Left lung (tissue), 14 donors: ENCODE measurements at places on chromosomes 12 and 14.

DNA sequence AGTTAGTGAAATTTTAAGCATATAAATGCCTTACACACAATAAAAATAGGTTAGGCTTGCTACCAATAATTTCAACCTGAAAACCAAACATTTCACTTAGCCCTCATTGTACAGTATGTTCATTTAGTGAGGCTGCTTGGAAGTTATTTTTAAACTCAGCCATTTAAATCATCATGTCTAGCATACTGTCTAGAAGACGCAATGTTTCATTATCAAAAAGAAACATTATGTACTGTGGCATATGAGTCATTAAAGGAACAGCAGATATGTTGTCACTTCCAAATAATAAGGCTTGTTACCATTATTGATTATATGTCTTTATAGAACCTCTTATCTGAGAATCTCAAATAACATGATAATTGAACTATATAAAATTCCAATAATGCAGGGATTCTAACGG, 304.7 kb downstream of the RMST start:
- DNase-seq = no peak

- DNase-seq = no peak
Measured at GRCh38 chr12:67916266-67916970, 72.8 kb upstream of the IFNG-AS1 start.

- peak; percentile 92 for DNase-seq
Measured at GRCh38 chr12:401235-402028, at the start of gene CCDC77. Gene CCDC77 (plus strand): TSS chr12:401644. CDS start chr12:409384, 7,740 bp downstream.

DNA sequence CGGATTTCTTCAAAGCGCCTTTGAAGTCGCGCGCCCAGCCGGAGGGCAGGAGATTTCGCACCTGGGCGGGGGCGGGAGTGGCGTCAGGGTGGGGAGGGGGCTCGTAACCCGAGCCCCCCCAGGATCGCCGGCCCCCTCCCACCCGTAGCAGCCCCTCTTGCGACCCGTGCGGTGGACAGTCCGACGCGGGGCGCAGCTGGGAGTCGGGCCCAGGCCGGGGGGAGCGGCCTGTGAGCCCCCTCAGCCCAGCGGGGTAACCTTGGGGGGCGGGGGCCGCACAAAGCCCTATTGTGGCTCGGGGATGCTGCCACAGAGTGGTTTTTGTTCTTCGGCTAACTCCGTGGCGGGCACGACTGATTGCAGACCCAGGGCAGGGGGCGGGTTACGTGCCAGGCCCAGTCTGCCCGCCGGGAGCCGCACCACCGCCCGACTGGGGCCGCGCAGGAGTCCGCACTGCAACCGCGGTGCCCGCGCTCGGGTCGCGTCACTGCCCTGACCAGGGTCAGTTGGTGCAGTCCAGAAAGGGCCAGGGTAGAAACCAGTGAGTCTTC, 4.2 kb upstream of the AAAS start:
- peak; percentile 89 for DNase-seq

DNA sequence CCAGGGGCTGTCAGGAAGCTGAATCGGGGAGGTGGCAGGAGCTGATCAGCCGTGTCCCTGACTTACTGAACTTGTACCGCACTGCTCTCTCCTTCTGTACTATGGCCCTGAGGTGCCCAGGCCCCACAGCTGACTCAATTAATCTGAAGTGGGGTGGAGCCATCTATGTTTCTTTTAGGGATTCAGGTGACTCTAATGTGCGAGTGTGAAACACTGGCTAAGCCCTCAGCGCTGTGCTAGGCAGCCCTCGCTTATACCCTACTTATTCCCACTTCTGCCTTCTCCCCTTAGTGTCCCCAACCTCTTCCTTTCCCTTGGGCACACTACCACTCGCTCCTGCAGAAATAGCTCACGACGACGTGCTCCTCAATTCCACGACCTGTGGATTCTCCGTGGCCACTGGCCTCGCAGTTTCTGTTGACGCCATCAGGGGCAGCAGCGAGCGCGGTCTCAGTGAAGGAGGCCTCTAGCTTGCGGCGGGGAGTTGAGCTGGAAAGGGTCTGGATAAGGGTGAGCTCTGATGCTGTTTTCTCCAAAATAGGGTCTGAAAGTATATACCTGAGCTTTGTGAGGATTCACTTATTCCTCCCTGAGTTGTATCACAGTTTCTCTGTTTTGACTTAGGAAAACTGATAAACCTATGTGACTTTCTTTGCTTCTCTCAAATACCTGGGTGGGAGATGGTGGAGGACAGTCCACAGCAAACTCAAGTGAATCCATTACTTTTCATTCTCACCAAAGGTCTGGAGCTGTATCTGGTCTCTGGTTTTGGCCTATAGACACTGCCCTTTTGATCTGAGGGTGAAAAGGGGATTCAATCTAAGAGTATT, 167.6 kb downstream of the SLC41A2 start:
- DNase-seq = peak; percentile 10

- DNase-seq = no peak
Measured at GRCh38 chr12:93449277-93449676, 7.5 kb upstream of the UBE2N start.

DNA sequence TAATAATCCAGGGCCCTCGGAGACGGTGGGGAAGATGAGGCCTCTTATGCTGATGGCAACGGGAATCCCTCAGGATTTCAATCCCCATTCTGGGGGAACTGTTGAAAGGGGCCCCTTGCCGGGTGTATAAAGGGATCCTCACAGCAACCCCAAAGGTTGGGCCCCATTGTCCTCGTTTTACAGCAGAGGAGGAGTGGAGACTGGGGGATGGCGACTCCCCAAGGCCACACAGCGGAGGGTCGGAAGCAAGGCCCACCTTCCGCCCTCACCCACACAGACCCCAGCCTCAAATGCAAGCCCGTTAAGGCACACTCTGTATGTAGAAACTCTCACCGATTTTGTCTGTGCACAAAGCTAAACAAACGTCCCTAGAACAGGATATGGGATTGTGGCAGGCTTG, 327.9 kb upstream of the DIO3 start:
- DNase-seq = no peak

GRCh38 chr12:78916845-78917480, 52.4 kb downstream of the SYT1 start:
- DNase-seq = no peak

GRCh38 chr12:76674669-76675315, 89.1 kb upstream of the ZDHHC17 start:
- DNase-seq = no peak

GRCh38 chr14:22986508-22987054, 4.2 kb upstream of the AJUBA start:
- no peak for DNase-seq

- DNase-seq = no peak
Measured at GRCh38 chr12:95014554-95014953, 11.1 kb upstream of the NDUFA12 start.

DNA sequence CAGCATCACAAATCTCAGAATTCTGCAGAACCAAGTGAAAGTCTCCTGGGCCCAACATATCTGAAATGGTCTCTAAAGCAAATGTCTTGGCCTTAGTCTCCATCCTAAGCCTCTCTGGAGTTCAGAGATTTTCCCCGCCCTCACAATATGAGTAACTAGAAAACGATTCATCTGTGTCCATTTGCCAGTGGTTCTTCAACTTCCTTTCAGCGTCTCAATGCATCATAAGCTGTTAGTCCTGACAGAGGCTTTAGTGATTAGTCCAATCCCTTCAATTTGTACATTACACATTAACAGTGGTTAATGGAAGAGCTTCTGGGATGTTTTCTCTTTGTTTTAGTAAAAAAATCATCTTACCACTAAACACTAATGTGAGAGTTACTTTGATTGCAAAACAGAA, 17.4 kb downstream of the NPC2 start:
- DNase-seq = no peak

DNA sequence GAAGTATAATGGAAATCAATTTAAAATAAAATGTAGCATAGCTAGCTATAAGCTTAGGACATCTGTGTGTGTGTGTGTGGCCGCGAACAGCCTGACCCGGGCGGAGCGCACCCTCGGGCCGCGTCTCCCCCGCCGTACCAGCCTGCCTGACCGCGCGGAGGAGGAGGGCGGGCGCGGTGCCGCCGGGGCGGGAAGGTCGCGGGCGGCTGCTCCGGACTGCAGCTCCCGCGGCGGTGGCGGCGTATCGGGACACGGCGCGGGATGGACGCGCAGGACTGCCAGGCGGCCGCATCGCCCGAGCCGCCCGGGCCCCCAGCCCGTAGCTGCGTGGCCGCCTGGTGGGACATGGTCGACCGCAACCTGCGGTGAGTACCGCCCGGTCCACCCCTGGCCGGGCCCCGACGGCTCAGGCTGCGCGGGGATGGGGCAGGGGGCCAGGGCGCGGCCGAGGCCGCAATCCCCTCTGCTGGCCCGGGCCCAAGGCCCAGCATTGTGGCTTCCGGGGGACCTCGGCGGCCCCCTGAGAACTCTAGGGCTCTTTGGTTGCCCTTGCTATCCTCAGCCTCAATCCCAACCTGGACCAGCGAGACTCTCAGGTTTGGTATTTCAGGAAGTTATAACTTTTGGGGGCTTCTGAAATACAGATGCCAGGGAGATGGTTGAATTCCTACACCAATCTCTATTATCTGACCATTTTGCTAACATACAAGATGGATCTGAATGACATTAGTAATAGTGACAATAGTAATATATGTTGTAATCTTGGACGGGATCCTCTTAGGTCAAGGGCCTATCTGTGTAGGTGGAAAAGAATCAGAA, at the start of gene ABHD12B:
ABHD12B (plus strand) TSS at position 140 of the 819 bp plus-strand sequence; CDS start at position 262, 122 bp downstream.
- DNase-seq = no peak

- no peak for DNase-seq
Measured at GRCh38 chr12:63006536-63006935, 71.6 kb upstream of the PPM1H start.

DNA sequence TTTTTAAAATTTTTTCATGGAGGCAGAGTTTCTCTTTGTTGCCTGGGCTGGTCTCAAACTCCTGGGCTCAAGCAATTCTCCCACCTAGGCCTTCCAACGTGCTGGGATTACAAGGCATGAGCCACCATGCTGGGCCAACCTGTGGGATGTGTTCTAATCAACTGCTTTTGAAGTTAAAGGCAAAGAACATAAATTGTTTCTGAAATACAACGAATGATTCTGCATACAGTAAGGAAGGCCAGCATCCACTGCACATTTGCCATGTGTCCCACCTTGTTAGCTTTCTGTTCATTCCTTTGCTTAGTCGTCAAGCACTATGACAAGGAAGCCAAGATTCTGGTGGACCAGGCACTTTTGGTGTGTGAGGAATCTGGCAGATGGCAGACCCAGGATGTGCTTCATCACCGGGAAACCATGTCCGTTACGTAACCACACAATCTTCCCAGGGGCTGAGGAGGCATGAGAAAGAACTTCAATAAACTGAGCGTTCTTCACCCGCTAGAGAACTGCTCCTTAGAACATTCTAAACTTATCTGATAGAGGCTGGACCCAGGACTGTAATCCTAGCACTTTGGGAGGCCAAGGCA, 24.5 kb downstream of the MOK start:
- DNase-seq = no peak

GRCh38 chr14:75857199-75857598, 124.6 kb downstream of the TGFB3 start:
- no peak for DNase-seq

DNA sequence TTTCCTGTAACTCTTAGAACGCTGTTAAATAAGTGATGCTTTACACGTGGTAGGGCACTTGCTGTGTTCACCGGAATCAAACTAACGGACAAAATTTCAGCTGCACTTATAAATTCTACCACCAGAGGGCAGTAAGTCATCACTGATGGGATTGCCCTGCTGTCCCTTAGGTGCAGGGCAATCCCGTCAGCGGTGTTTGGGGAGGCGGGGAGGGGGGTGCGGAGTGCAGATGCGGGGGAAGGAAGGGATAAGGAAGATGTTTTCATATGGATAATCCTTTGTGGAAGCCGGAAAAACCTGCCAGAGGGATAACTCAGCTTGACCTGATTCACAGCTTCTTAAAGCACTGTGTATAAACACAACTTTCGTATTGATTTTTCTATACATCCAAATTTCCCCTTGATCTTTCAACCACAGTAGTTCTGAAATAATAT, 21.7 kb upstream of the SLC10A1 start:
- no peak for DNase-seq

DNA sequence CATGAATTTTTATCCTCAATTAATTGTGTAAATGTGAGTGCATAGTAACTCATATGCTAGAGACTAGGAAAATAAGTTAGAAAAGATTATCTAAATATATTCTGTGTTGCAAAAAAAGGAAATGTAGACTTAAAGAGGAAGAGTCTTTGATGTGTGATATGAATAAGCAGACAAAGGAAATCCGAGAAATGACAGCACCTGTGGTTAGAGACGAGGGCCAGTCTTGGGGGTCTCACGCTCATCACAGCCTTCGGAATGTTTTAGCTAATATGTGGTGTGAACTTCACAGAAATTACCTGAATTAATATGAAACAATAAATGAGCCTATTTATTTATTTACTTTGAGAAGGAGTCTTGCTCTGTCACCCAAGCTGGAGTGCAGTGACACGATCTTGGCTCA, 11.6 kb downstream of the ATP6V0A2 start:
- no peak for DNase-seq

- peak; percentile 28 for DNase-seq
Measured at GRCh38 chr14:97077253-97077653, 280.1 kb downstream of the VRK1 start.

- DNase-seq = peak; percentile 56
Measured at GRCh38 chr14:61025251-61026223, 44.5 kb downstream of the SLC38A6 start.

DNA sequence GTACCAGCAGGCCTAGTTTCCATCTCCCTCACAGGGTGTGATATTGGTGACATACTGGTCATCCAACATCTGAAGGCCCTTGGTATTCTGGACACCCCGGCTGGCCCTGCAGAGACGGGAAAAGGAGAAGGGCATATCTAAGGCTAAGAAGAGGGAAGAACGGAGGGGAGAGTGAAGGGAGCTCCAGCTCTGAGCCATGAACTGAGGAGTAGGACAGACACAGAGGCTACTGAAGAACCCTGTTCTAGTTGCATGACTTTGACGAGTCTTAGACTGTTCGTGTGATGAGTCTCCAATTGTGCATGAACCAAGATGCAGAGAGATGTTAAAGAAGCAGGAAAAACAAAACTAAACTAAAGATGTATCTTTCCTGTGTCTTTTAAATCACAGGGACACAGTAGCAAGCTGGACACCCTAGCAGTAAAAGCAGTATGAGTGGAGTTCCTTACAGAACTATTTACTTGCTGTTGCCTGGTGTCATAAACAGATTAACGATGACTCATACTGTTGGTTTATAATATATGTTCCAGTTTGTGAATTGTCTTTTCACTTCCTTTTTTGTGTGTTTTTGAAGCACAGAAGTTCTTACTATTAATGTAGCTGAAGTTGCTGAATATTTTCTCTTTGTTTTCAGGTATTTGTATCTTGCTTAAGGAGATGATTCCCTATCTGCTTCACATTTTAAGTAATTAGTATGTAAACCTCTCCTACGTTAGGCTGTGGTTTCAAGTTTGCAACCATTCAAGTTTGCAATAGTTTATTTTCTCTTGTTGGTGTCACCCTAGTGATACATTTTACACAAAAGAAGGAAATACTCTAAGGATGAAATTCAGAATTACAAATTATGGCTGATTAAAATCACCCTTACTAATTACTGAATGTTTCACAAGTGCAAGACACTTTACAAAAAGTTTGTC, 15.7 kb downstream of the FAR2 start:
- no peak for DNase-seq

DNA sequence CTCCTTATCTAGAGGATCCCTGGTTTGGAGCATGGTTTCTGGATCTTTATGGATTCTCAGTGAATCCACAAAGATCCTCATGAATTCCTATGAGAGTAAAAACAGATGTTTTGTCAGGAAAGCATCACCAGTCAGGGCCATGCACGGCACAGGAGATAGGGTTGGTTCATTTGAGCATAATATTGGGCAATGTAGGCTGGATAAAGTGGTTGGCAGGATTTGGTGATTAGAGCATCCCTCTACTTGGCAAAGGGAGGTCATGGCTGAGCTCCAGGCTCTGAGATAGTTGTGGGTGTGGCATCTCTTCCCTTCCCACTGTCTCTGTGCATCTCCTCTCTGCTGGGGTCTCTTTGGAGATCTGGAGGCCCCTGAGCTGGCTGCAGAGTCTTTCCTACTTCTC, 149.8 kb downstream of the DACT1 start:
- DNase-seq = no peak
